ENCODE measurements at places on chromosomes 16 and 17.

- peak; percentile 68 for DNase-seq
These were observed 643 bp downstream of the HSDL1 start for GRCh38 chr16:84144209-84144858.

- DNase-seq: no peak
These were observed 379.7 kb downstream of the CA10 start for GRCh38 chr17:51778842-51779241.

DNA sequence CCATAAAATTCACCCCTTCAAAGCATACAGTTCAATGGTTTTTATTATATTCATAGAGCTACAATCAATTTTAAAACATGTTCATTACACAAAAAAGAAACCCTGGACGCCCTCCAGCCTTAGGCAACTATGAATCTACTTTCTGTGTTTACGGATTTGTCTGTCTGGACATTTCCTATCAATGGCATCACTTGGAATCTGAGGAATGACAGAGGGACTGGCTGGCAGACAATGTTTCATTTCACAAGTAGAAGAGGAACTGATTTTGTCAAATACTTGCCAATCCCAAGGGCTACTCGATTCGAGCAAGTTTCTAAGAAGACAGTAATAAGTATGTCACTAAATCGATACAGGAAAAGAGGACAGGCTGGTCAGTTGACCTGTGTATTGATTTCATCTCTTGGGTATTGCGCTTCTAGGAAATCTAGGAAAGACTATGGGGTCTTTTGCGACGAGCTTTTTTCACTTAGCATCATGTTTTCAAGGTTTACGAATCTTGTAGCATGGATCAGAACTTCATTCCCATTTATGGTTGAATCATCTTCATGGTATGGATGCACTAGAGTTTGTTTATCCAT lies 56.6 kb downstream of the RGS9 start:
- no peak for DNase-seq

GRCh38 chr17:20263595-20263994 lies 203.7 kb downstream of the LGALS9B start:
- no peak for DNase-seq

DNA sequence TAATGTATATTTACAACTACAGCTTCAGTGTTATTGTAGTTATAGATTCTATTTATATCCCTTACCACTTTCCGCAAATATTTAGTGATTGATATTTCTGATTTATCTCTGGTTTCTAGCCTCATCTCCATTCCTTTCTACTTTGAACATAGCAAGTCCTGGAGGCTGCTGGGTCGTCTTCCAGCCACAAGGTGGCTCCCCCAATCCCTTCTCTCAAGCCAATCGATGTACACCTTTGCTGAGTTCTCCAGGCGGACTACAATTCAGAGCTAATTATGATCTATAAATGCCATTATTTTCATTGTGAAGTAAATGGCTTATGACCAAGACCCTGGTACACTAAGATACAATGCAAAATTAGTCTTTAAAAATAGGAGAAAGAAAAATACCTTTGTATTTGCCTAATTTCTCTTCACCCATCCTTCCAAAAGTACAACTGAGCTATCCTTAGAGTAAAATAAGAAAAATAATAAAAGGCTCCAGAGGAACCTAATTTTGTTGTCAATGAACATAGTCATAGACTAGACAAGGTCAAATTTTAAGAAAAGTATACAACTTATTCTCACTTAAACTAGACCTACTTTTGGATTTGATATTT lies 122.1 kb downstream of the SKAP1 start:
- peak; percentile 34 for DNase-seq

DNA sequence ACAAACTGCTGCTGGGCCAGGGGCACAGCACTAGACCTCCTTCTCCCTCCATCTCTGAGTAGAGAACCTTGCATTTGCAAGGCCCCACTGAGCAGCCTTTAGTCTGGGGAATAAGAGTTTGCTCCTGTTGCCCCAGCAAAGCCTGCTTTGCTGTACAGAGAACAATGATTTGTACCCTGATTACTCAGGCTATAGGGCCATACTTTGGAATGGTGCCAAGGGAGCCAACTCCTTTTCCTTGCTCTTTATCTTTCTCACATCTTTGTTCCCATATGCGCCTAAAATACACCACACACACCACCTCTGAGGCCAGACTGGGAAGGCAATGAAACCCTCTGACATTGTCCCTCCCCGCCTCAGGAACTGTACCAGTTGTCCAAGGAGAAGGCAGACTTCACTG lies 21.2 kb downstream of the LIG3 start:
- no peak for DNase-seq

DNA sequence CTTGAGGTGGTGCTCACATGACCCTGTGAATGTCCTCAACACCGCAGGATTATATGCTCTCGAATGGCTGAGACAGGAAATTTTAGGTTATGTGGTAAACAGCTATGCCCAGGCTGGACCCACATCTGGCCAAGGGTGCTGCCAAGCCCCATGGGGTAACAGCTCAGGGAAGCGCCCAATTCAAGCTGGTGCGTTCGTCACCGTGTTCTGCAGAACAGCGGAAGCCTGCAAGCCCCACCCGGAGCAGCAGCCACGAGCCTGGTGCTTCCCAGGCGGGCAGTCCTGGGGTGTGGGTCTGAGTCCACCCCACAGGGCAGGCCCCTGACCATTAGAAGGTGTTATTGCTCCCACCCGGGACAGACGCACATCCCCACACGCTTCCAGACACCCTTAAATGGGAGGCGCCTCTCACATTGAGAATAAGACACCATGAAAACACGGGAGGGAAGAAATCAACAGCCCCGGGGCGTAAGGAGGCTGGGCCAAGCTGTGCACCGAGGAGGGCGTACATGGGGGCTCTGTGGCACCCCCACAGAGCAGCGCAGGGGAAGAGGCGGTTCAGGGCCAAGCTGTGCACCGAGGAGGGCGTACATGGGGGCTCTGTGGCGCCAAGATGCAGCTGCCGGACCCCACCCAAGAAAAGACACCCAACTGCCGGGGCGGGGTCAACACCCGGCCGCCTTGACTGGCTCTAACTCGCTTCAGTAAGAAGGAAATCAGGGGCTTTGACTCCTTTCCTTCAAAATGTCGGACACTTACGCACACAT lies 2.9 kb upstream of the CYBA start:
- no peak for DNase-seq

GRCh38 chr16:25135254-25135878 lies 23.8 kb downstream of the LCMT1 start:
- no peak for DNase-seq

GRCh38 chr17:18988546-18989173 lies 15.9 kb downstream of the FAM83G start:
- no peak for DNase-seq

GRCh38 chr17:74882517-74883240 lies 9.9 kb upstream of the FDXR start:
- DNase-seq: no peak

DNA sequence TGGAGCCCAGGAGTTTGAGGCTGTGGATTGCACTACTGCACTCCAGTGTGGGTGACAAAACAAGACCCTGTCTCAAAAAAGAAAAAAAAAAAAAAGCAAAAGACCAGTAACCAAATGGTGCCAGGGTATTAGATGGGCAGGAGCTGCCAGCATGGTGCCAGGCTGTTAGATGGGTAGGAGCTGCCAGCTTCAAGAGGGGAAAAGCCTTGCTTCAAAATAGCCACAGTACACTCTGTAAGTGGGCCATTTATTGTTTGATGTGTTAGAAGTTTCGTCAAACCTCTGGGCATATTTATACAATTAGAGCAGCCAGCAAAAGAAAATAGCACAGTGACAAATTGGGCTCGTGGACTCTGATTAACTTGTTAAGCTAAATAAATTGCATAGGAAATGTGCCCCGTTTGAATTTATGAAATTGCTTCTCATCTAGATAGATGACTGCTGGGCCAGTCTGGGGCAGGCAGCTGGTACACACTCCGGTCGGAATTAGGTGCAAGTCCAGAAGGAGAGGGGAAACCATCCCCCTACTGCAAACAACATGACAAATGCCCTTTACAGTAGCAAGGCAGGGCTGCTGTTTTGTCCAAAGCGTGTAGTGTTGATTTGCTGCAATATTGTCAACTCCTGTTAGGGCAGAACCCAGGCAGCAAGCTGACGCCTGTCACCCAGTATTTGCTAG lies 126.3 kb upstream of the IRX3 start:
- DNase-seq: no peak

DNA sequence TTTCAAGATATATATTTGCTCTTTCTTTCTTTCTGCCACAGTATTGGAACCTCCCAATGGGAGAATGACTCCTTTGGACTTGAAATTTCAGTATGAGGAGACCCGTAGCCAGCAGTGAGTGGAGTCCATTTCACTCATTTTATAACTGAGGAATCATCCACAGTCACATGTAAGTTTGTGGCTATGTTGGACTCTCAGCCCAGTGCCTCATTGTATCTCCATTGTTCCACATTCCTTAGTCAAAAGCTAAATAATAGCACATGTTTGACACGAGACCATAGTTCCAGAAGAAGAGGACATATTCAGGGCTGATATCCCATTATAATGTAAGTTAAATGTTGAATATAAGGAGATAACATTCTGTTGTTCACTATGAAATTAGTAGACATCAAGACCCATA lies 12.7 kb upstream of the SPAG9 start:
- no peak for DNase-seq

- DNase-seq: peak; percentile 19
These were observed 22.9 kb downstream of the DHRS7C start for GRCh38 chr17:9768381-9768934.

DNA sequence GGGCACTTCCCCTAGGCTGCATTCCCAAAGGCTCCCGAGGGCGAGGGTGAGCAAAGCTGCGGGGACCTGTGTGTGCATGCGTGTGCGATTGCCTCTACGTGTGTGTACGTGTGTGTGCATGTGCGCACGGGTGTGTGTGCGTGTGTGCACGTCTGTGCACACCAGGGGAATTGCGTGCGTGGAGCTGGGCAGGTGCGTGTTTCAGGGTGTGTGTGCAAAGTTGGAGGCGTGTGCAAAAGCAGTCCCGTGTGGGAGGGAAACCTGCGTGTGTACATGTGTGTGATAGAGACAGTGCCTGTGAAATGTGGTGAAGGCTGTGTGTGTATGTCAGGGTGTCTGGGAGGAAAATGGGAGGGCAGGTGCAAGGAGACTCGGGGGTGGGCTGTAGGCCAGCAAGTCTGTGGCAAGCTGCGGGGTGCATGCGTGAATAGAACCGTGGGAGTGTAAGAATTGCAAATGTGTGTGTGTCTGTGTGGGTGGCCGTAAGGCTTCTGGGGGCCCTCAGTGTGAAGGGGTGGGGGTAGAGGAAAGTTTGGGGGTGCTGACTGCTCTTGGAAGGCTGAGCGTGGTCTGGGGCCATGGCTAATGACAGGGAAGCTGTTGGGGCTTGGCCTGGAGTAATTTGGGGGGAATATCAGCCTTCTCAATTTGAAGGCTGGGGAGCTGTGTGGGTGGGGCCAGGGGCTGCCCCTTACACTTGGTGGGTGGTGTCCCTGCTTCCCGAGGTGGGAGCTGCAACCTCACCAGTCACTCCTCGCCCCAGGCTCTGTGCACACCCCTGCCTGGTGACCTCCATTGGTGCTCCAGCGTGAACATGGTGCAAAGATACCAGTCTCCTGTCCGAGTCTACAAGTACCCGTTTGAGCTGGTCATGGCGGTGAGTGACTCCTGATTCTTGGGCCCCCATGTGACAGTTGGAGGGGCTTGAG lies 644 bp downstream of the SEC14L5 start:
- no peak for DNase-seq

DNA sequence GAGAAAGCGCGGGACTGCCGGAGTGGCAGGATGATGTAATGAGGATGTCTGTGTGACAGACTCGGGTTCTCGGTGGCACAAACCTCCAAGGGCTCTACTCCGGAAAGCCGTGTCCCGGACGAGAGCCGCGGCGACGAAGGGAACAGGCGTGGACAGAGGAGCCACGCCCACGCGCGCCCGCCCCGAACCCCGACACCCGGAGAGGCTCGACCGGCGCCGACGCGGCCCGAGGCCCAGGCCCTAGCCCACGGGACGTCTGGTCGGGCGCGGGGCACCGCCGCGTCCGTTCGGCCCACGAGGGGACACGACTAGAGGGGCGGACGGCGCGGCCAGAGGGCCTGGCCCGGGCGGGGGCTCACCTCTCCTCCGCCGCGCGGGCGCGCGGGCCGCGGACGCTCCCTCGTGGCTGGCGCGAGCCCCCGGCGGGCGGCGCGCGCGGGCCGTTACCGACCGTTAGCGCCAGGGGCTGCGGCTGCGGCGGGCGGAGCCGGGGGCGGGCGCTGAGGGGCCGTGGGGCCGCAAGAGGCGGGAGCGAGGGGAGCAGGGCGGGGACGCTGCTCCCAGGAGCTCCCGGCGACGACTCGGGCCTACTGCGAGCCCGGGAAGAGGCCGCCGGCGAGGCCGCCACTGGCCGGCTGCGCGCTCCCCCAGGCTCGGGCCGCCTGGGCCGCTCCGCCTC lies 2.1 kb upstream of the IRX5 start:
- peak; percentile 61 for DNase-seq

DNA sequence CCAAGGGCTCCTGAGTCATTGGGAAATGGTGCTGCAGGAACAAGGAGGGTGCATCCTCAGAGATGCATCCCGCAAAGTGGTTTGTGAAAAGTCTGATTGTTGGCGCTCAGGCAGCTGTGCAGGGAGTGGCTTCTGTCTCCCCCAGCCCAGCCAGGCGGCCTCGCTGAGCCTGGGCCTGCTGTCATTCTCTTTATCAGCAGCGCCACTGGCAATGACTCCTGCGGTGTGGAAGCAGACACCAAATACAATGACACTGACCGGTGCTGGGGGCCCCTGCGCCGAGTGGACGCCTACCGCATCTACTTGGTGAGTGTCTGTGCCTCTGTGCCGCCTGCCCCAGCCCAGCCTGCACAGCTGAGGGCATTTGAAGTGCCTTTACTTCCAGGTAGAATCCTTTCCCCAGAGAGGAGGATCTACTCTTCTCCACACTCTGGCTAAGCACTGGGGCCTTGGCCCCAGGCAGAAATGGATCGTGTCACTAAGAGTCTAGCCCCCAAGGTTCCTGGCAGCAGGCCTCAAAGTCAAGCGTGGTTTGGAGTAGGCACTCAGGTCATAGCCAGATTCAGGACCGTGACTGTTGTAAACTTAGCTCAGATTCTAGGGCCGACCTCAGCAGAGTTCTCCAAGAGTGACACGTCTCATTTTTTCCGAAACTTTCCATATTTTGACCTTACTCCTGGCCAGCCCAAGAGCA lies 19.3 kb upstream of the NAT9 start:
- no peak for DNase-seq

DNA sequence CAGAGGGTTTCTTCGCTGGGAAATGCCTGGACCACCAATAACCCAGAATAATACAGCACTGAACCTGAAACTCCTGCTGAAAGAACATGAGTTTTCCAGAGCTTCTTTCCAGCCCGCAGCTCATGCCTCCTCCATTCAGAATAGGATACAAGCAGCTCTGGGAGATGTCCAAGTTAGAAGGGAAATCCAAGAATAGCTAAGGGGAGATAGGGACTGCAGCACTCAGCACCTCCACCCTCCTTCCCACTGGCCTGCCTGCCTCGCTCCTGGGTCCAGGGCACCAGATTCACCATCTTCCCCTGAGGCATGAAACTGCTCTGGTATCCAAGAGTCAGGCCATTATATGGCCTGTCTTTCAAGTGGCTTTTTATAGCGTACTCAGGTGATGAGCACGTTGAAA lies 4.1 kb downstream of the KRT31 start:
- no peak for DNase-seq

GRCh38 chr16:68948230-68948910 lies 105.0 kb downstream of the TANGO6 start:
- DNase-seq: no peak

All from activated T-cell treated with anti-CD3 and anti-CD28 coated beads, Interleukin-2, amount 50 U/mL, for 72 hours (primary cell).